Activated CD4-positive, CD25-positive, alpha-beta regulatory T cell treated with anti-CD3 and anti-CD28 coated beads, Interleukin-2, amount 50 U/mL, for 72 hours (primary cell): ENCODE measurements at places on chromosomes 11 and 22.

- no peak for DNase-seq
Measured at GRCh38 chr11:105100981-105101630, 38.5 kb downstream of the CARD18 start.

GRCh38 chr11:102560555-102561011 is 30.0 kb upstream of the MMP7 start:
- DNase-seq = no peak

DNA sequence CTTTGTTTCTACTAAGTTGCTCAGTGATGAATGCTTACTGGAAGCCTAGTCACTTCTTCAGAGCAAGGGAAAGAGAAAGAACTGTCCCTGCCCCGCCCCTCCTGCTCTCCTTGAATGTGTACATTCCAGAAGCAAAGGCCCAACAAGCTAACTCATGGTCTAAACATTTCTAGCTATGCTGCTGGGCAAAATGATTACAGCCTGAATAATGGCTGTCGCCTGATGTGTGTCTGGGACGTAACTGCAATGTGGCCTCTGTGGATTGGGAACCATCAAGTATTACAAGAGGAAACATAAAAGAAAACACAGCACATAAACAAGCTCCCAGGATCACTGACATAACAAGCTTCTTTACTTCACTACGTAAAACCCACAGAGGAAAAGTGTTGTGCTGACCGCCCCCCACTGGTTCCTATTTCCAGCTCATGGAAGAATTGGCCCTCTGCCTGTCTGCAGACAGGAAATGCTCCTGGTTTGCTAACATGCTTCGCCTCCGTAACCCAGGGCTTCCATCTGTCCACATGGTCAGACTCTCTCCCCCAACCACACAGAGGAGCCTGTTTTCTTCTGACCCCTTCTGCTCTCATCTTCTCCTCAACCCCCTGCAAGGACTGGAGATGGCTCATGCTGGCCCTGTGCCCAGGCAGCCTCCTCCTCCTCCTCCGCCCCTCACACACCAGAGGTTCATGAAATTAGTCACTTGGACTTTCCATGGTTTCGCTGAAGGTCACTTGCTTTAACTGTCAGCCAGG is 187.2 kb downstream of the MAML2 start:
- DNase-seq = peak; percentile 56

DNA sequence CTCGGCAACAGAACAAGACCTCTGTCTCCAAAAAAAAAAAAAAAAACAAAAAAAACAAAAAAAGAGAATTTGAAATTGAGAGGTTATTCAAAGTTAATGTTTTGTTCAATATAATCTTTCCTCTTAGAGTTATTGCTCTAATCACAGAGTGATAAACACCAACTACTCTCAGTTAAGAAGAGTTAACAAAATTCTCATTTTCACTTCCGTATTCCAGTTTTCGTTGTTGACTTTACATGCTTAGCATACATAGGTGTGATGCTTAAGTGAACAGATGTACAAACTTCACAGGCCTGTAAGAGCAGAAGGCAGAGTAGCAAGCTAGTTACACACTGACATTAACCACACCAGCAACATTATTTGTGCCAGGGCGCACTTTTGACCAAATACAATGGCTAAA is 12.3 kb downstream of the EIF4ENIF1 start:
- no peak for DNase-seq

- DNase-seq = no peak
Measured at GRCh38 chr22:17726006-17726927, 48.0 kb downstream of the BID start.

GRCh38 chr11:128828350-128828749 is 38.7 kb downstream of the KCNJ1 start:
- DNase-seq = no peak

DNA sequence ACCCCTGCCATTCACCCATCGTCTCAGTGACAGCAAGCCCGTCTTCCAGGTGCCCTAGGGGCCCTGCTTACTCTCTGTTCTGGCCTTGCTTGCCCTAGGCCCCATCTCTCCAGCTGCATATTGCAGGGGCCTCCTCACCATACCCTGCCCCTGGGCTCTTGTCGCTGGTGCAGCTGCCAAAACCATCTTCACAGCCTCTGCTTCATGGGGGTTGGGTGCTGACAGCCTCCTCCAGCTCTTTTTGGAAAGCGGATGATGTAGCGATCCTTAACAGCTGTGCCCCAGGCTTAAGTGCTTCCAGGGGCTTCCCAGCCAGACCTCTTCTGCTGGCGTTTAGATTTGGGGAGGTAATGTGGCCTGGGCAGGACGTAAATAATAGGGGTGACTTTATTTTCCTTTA is 61.2 kb upstream of the SUSD2 start:
- DNase-seq = no peak

DNA sequence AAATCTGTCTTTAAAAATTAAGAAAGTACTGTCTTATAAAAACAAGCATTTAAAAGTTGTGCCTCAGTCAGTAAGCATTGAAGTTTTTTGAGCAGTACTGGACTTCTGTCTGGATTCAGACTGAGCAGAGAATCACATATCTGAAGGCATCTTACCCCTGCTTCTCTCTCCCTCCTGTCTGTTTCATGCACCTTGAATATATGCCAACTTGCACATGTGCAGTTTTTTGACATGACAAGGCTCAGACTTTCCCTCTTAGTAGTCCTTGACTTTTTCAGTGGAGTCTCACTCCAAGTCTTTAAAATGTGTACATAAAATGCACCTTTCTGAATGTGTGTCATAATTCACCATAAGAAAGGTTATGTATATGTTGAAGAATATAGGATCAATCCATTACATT is 19.8 kb downstream of the SPECC1L start:
- DNase-seq = no peak

GRCh38 chr11:88596786-88597185 is 259.2 kb upstream of the CTSC start:
- DNase-seq = no peak

DNA sequence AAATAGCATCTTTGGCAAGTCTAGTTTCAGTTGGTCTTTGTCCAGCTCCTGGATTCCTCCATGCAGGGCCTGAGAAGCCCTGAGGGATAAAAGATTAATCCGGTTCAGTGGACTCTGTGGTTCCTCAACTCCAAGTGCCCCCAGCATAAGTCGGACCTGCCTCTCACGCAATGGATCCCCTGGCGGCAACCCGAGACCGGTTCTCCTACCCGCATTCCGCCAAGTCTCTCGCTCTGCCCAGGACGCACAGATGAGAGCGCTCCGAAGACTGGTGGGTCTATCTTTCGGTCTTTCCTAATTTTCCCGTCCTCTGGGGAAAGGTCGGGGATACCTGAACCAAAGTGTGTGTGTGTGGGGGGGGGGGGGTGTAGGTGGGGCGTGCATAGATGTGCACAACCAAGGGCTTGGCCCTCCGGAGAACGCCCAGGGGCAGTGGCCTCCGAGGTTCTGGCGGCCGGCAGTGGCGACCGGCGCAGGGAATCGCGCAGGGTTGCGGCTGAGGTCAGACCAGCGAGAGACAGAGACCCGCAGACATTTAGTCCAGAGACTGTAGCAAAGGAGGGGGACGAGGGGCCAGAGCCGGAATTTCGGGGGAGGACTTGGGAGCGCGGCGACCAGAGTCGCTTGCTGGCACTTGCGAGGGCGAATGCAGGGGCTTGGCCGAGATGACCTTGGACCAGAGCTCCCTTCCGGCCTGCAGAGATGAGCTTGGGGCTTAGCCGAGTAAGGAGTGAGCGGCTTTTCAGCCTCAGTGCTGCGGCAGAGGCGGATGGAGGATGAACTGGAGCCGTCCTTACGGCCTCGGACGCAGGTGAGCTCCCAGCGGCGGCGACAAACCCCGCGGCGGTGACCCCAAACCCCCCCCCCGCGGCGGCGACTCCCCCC is 712 bp upstream of the SLC2A11 start:
- DNase-seq = no peak

GRCh38 chr22:46007003-46007847 is 30.3 kb upstream of the WNT7B start:
- DNase-seq = no peak

DNA sequence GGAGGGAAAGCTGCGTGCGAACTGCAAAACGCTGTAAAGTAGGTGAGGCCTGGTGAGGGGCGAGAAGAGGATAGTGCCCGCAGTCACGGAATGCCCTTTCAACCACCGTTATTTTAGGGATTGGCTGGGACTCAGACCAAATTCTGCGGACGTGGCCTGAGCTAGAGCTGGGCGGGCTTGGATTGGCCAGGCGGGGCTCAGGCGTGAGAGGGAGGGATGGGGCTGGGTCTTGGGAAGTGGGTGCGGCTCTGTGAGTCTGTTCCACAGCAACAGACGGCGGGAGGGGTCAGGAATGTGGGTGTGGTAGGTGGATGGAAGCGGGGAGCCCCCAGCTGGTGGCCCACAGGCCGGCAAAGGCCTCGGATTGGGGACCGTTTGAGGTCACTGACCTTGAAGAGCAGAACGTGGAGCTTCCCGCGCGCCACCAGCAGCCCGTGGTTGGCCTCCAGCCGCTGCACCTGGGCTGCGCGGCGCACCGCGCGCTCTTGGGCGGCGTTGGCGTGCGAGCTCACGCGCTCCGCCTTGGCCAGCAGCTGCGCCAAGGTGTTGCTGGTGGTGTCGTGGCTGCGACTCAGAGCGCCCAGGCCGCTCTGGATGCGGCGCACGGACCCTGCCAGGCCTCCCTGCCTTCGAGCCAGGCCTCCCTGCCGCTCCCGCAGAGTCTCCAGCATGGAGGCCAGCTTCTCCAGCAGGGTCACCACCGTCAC is 444 bp downstream of the CAVIN3 start:
- DNase-seq = peak; percentile 45

DNA sequence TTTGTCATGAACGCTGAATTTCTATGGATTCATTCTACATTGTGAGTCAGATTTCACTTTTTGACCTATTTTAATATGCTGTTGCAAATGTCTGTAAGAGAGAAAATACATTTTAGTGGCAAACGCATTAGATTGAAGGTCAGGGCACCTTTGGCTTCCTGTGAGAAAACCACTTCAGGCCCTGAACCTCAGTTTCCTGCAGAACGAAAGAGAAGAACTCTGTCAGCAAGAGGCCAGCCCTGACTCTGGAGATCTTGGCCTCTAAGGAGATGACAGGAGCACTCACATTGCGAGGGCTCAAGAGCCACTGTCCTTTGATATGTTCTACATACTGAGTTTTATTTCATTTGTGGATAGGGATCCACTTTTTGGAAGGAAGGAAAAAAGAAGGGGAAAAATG is 83.6 kb downstream of the KCNJ1 start:
- no peak for DNase-seq

- peak; percentile 38 for DNase-seq
Measured at GRCh38 chr22:22928666-22929380, 41.2 kb downstream of the IGLL5 start.

DNA sequence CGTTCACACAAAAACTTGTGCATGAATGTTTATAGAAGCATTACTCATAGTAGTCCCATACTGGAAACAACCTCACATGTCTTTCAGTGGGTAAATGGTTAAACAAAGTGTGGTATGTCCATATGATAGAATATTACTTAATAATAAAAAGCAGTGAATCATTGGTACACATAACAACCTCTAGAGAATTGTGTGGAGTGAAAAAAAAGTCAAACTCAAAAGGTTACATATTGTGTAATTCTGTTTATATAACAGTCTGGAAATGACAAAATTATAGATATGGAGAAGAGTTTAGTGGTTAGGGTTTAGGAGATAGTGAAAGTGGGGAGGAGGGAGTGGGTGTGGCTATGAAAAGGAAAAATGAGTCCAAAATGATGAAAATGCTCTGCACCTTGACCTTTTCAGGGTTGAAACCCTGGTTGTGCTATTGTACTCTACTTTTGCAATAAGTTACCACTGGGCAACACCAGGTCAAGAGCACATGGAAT is 243.4 kb upstream of the DDI1 start:
- DNase-seq = no peak

- no peak for DNase-seq
Measured at GRCh38 chr11:25483915-25484635, 847.9 kb upstream of the ANO3 start.

DNA sequence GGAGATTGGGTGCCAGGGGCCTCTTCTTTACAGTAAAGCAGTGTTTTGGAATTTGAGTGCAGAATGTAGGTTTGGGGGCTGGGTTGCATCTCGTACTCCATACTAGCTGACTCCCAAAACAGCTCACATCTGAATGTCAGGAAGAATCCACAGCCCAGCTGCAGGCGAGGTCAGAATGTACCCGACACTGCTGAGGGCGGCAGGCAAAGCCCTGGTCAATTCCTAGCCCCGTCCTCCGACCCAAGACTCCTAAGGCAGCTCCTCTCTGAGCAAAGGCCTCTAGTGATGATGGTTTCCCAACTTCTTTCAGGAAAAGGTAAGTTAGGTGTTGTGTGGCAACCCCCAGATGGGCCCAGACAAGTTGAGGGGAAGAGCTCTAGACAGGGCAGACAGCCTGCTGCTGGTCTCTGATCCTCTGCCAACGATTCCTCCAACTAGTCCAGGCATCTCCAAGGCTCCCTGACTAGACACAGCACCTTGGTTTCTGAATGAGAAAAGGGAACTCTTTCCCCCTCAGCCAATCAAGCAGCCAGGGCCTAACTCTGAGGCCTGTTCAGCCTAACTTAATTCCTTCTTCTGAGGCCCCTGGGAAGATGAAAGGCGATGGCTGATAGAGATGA is 8.6 kb downstream of the LARGE2 start:
- DNase-seq = no peak

GRCh38 chr11:81071606-81072005 is 1630.8 kb upstream of the TENM4 start:
- DNase-seq = no peak

DNA sequence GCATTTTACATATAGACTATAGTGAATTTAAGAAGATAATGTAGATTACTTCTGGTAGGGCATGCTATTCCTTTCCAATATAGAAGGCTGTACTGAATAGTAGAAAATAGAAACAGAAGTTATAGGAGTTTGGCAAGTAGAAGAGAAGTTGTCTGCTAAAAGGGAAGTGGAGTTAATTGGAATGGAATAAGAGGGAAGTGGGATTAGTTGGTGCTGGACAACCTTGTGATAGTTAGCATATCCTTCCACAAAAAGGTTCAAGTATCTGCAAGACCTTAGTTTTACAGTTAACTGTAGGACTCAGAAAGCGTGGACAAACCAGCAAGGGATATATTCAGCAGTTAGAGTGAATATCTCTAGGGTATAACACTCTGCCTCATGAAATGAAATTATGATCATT is 185.5 kb downstream of the SWAP70 start:
- DNase-seq = no peak

GRCh38 chr11:95641495-95641894 is 148.1 kb downstream of the FAM76B start:
- DNase-seq = peak; percentile 43

GRCh38 chr22:23289851-23290724 is 109.8 kb downstream of the BCR start:
- DNase-seq = peak; percentile 75

DNA sequence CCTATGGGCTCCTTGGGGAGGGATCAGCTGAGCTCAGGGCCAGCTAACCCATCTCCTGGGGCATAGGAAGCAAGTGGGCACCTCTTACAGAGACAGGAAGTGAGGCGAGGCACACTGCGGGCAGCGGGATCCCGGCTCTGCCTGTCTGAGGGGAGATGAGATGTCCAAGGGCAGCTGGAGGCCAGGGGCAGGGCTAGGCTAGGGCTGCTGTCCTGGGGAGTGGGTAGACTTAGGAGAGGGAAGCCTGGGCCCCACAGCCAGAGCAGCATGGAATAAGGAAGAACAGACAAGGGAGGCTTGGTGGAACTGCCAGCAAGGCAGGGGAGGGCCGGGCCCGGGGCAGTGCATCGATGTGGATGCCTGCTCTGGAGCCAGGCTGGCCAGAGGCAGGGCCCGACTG is 76.3 kb downstream of the MORC2 start:
- DNase-seq = no peak
